ENCODE measurements at places on chromosomes 16 and 17.

- DNase-seq, result no peak
Measured at GRCh38 chr17:79049821-79050220, 24.8 kb upstream of the ENGASE start.

- DNase-seq, result no peak
Measured at GRCh38 chr16:50532576-50532975, 15.6 kb upstream of the NKD1 start.

- DNase-seq, result no peak
Measured at GRCh38 chr17:1519678-1520077, 3.3 kb upstream of the INPP5K start.

- DNase-seq, result no peak
Measured at GRCh38 chr17:18184143-18185031, 759 bp downstream of the ALKBH5 start.

DNA sequence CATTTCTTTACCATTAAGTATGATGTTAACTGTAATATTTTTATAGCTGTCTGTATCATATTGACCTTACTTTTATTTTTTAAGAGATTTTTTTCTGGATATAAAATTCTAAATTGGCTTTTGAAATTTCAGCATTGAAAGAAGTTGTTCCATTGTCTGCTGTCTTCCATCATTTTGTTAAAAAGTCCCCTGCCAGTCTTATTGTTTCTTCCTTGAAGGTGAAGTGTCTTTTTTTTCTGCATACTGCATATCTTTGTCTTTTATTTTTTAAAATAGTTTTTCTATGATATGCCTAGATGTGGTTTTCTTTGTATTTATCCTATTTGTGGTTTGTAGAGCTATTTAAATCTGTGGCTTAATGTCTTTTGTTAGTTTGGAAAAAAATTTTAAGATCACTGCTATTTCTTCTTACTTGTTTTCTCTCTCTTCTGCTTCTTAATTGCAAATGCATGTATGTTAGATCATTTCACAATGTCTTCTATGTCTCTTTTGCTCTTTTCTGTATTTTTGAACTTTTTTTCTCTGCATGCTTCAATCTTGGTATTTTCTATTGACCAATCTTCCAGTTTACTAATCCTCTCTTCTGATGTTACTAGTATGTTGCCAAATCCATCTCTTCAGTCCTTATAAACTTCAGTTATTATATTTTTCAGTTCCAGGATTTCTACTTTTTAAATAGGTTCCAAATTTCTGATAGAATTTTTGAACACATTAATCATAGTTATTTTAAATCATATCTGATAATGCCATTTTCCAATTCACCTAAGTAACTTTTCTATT lies 20.2 kb downstream of the IL21R start:
- no peak for DNase-seq

DNA sequence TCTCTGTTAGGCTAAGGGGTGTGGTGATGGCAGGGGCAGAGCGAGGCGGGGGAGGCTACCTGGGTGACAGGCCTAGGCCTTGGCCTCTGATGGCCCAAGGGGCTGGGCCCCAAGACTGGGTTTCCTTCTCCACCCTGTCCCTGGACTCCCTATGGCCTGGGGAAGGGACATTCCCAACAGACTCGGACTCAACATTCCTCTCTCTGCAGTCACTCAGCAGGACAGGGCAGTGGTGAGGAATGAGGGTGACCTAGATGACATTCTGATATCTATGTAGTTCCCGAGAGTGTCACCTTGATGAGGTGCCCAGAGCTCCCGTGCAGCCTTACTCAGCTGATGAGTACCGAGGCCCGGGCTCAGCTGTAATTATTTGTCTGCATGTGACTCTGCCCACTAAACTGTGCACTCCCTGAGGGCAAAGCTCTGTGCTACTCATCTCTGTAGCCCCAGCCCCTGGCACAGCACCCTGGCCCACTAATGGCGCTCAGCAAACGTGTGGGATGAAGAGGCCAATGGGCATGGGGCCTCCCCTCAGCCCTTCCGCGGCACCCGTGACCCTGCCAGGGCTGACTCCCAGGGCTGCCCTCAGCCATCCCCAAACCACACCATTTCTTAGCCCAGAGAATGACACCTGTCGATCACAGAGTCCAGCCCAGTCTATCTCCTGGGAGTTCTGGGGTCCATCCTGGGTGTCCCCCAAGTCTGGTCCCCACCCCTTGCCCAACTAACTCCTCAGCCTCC lies 2.2 kb downstream of the PLCD3 start:
- no peak for DNase-seq

- DNase-seq, result no peak
Measured at GRCh38 chr17:74750039-74750326, 1.6 kb downstream of the NHERF1 start.

GRCh38 chr16:58638148-58639036 lies 8.8 kb upstream of the CNOT1 start:
- DNase-seq, result no peak

Measured in NCI-H446 treated with DMSO at 0.1 percent for 48 hours (cell line).